ENCODE measurements at places on chromosomes 13 and 19. TPM values are rescaled to one million over a fixed set of nuclear protein-coding genes. Genes with fewer than 3 reads are reported as not detected.

- H3K4me1 ChIP-seq = peaks cover 7% of the 10 kb centered on the region
- H3K4me3 ChIP-seq = no peak overlapping the region
- no peak for DNase-seq
- H3K27ac ChIP-seq = no peak overlapping the region
- no peaks in the 10 kb centered on the region for H3K27me3 ChIP-seq
These were observed 526.5 kb downstream of the PCDH9 start for GRCh38 chr13:66703597-66703996.

DNA sequence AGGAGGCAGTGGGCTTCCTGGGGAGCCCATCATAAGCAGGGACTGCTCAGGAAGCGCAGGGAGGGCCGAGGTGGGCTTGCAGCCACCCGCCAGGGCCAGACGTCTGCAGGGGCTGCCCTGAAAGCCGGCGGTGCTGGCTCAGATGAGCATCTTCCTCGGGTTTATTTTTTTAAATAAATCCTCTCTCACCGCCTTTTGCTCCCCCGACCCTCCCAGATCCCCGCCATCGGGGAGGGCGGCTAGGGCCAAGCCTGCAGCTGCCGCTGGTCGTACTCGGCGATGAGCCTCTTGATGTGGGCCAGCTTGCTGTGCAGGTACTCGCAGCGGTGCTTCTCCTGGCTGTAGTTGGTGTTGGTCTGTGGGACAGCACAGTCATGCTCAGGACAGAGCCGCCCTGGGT, 6.6 kb upstream of the ISYNA1 start:
- peaks cover 12% of the 10 kb centered on the region for H3K27me3 ChIP-seq
- no peak overlapping the region for H3K4me3 ChIP-seq

- H3K4me3 ChIP-seq = no peak overlapping the region
- DNase-seq = no peak
- H3K36me3 ChIP-seq = no peaks in the 10 kb centered on the region
- peaks cover 2% of the 10 kb centered on the region for H3K27me3 ChIP-seq
These were observed 34.0 kb downstream of the CEACAM1 start for GRCh38 chr19:42494321-42494720.

DNA sequence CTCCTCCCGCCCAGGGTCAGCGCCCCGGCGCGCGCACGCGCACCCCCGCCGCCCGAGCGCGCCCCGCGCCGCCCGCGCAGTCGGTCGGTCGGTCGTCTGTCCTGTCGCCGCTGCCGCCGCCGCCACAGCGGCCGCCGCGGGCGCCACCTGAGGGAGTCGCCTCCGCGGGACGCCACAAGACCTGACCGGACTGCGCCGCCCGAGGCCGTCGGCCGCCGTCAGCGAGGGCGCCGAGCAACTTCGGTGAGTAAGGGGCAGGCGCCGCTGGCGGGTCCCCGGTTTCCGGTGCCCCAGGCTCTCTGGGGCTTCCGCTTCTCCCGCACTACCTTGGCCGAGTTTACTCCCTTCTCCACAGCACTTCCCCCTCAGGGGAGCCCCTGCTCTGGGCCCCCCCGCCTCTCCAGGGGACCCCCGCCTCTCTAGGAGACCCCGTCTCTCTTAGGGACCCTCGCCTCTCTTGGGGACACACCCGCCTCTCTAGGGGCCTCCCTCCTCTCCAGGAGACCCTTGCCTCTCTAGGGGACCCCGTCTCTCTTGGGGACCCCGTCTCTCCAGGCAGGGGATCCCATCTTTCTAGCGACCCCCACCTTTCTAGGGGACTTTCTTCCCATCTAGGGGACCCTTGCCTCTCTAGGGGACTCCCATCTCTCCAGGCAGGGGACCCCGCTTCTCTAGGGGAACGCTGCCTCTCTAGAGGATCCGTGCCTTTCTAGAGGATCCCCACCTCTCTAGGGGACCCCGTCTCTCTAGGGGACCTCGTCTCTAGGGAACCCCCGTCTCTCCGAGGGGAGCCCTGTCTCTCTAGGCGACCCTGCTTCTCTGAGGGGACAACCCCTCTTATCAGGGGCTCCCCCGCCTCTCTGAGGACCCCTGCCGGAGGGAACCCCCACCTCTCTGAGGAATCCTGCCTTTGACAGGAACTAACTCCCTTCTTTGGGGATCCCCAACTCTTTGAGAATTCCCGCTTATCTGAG, 19.3 kb upstream of the GATAD2A start:
- no peak overlapping the region for H3K27ac ChIP-seq
- peak; percentile 74 for DNase-seq
- peaks cover 7% of the 10 kb centered on the region for H3K36me3 ChIP-seq

DNA sequence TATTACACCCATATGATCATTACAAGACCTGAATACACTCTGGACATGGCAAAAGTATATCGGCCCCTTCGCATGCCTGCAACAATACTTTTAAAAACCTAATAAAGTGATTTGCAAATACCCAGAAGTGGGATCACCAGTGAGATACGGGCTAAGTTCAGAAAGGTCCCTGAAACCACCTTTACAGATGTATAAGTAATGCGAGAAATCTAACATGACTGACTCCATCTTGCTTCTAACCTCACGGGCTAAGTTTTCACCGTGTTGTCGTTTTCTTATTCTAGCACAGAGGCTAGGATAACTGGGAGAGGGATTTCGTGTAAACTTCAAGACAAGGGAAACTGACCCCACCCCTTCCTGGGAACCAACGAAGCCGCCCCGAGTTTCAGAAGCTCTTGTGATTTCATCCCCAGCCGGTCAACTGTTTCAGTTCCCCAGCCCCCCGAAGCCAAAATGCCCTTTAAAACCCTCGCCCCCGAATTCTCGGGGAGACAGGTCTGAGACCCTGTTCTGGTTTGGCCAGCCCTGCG, 703 bp downstream of the NEK3 start:
- no peaks in the 10 kb centered on the region for H3K27me3 ChIP-seq
- DNase-seq = no peak
- peak overlapping the region; percentile 92 for H3K4me3 ChIP-seq
- H3K4me1 ChIP-seq = peaks cover 5% of the 10 kb centered on the region

The TPRX2 gene
- not detected for total RNA-seq
